ENCODE measurements at places on chromosomes 1 and 21.
A peak's percentile ranks its signal among the peaks of the same experiment; 100 is the strongest.

GRCh38 chr1:230826166-230826875 lies 42.0 kb downstream of the C1orf198 start:
- DNase-seq: no peak

DNA sequence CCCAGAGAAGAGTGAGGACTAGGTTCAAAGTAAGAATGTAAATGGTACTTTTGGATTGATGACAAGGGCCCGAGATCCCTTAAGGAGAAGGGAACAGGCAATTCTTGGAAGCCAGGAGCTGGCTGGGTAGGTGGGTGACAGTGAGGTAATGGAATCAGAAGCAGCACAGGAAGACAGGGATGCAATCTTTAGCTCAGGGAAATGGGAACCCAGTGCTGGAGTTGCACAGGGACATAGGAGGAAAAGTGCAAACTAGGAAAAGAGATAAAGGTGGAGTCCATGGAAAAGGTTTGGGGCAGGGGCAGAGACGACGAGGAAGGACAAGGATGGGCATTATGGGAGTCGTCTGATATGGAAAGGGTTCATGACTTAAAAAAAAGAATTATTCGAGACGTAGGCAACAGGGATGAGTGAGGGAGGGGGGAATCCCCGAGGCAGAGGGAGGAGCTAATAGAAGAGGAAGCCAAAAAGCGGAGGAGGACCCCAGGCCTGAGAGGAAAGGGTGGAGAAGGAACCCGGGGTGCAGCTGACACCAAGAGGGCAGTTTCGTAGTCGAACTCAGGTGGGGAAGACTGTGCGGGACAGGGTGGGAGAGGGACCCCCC lies 495 bp downstream of the PI4KB start:
- DNase-seq: peak; percentile 73

- no peak for DNase-seq
Observed at GRCh38 chr1:209196140-209196539, 387.4 kb upstream of the CAMK1G start.

- no peak for DNase-seq
Observed at GRCh38 chr1:161287482-161288054, 22.2 kb downstream of the MPZ start.

- peak; percentile 31 for DNase-seq
Observed at GRCh38 chr1:152141971-152142584, 16.9 kb downstream of the RPTN start.

DNA sequence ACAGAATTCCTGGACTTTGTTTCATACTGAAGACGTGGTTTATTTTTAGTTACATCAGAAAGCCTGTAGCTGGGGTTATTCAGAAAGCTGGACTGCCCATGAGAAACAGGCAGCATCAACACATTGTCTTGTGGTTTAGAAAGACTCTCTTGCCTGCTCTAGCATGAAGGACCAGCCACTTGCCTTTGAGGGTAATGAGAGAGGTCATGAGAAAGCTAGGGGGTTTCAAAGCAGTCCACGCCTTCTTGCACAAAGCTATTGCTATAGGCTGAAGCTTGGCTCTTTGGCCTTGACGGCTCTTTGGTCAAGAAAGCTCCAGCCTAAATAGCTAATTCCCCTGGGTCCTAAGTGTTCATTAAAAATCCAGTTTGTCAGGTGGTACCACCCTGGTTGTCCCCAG lies 208.1 kb downstream of the PRDM2 start:
- no peak for DNase-seq

GRCh38 chr1:151325231-151325630 lies 2.0 kb downstream of the PI4KB start:
- DNase-seq: no peak

- no peak for DNase-seq
Observed at GRCh38 chr1:59952065-59952464, 25.5 kb upstream of the CYP2J2 start.

DNA sequence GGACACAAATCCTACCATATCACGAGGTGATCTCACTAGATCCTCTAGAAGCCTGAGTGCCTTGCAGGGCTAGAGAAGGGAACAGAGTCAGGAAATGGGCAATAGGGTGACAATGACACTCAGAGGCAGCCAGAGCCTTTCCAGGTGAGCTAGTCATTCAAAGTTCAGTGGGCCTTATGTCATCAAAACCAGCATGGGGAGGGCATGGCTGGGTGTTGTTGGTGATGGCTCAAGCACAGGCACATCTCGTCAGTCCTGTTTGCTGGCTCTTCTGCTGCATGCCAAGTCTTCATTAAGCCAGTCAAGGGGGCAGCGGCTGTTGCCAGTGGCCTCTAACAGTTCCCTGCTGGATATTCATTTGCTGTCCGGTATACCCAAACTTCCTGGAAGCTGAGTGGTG lies 99.6 kb upstream of the USP24 start:
- DNase-seq: no peak

DNA sequence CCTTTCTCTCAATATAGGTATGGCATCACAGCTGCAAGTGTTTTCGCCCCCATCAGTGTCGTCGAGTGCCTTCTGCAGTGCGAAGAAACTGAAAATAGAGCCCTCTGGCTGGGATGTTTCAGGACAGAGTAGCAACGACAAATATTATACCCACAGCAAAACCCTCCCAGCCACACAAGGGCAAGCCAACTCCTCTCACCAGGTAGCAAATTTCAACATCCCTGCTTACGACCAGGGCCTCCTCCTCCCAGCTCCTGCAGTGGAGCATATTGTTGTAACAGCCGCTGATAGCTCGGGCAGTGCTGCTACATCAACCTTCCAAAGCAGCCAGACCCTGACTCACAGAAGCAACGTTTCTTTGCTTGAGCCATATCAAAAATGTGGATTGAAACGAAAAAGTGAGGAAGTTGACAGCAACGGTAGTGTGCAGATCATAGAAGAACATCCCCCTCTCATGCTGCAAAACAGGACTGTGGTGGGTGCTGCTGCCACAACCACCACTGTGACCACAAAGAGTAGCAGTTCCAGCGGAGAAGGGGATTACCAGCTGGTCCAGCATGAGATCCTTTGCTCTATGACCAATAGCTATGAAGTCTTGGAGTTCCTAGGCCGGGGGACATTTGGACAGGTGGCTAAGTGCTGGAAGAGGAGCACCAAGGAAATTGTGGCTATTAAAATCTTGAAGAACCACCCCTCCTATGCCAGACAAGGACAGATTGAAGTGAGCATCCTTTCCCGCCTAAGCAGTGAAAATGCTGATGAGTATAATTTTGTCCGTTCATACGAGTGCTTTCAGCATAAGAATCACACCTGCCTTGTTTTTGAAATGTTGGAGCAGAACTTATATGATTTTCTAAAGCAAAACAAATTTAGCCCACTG lies 11.5 kb downstream of the HIPK1 start:
- DNase-seq: no peak

DNA sequence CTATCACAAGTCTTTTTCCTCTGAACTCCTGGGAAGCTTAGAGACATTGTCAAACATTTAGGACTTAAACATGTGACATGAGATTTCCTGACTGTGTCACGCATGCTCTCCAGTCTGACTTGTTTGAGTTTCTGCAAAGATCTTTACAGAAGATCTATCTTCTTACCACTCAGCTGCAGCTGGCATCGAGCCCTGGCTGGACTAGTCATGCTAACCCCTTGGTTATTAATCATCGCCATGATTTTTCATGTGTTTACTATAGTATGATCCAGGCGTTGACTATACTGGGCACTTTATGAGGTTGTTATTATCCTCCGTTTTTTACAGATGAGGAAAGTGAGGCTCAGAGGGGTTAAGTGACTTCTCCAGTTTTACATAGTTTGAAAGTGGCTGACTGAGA lies 18.1 kb upstream of the IRF2BP2 start:
- DNase-seq: no peak

DNA sequence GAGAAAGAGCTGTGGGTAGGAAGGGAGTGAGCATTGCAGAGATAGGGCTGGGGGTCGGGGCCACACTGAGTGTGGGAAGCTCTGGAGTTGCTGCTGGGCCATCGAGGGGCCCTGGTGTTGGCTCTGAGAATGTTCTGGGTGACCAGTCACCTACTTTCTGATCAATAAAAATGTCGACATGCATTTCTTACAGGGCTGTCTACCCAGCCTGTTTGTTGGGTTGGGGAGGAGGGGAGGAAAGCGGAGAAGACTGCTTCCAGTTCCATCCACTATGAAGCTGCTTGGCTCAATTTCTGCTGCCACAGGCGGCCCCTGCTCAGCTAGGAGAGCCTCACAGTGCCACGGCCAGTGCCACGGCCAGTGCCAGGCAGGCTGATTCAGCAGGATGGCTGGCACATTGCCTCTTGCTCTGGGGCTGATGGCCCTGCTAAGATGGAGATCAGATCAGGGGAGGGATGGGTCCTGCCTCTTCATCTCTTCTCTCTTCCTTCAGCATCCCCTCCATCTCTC lies 3.0 kb upstream of the PADI3 start:
- no peak for DNase-seq

DNA sequence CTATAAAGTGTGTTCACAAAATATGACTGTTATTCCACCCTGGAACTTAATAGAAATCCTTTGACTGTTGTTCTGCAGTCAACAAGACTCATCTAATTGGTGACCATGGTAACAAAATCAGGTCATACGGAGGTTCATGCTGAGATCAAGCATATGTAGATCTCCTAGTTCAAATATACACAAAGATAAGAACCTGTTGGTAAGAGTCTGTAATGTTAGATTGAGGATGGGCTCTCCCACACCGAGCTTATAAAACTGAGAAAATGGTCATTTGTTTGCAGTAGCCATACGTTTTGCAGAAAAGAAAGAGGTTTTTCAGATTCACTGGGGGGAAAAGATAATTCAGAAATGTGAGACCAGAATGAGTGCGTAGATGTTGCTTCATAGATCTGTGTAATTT lies 468.1 kb downstream of the RPS6KC1 start:
- no peak for DNase-seq

GRCh38 chr21:24153137-24153536 lies 1454.1 kb downstream of the MRPL39 start:
- DNase-seq: no peak

DNA sequence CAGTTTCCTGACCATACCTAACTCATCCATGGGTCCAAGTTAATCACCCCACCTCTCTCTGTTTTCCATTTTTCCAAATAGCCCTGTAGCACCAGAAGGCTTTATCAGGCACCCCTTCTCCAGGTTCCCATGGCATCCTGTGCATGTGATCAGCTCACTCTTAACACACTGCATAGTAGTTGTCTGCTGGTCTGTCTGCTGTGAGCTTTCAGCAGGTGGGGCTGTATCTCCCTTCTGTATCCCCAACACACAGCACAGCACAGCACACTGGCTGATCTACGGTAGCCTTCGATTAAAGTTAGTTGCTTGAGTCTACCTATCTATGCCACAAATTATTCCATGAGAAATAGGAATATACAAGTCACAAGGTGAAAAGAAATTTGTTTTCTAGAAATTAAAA lies 54.3 kb upstream of the C1orf198 start:
- no peak for DNase-seq

DNA sequence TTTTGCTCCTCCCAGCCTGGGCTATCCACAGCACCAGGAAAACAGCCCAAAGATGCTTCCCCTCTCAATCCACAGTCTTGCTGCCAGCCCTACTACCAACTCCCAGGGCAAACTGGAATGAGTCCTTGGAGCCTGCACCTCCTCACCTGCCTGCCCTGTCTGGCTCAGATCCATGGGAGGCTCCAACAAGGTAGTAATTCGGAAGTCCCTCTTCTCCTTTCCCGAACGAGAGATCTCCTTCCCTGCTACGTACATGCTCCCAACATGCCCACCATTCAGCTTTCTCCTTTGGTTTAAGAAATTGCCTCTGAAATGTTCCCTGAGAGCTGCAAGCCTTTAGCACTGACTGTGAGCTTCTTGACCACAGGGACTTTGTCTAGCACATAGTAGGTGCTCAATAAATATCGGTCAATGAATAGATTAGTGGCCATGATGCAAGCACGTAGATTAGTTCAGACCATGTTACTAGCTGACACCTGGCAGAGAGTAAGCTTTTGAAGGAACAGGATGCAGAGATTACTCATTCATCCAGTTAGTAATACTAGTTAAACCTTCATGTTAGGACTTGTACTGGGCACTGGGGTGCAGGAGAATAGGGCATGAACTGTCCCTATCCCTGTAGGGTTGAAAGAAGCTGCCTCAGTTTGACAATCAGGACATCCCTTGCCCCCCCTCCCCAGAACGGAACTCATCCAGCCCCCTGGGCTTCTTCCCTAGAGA lies 80.1 kb downstream of the DISP3 start:
- no peak for DNase-seq
